ENCODE measurements at places on chromosomes 4 and X.

- no peak for DNase-seq
These were observed 127.9 kb upstream of the AMOT start for GRCh38 chrX:112968351-112969133.

DNA sequence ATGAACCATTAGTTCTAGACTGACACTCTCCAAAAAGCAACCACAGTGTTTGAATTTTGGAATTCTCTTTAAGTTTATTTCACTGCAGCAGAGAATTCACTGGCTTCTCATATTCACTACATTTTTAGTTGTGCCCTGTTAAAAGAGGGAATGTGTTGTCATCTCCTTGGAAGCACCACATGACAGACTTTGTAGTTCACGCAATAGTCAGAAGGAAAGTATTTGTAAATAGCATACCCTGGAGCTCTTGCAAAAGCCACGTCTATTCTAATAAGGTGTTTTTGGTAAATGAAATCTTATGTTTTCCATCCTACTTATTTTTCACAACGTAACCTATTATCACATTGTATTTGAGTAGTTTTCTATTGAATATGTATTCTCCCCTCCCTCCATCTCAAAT, 25.8 kb downstream of the DOCK11 start:
- DNase-seq, result no peak

DNA sequence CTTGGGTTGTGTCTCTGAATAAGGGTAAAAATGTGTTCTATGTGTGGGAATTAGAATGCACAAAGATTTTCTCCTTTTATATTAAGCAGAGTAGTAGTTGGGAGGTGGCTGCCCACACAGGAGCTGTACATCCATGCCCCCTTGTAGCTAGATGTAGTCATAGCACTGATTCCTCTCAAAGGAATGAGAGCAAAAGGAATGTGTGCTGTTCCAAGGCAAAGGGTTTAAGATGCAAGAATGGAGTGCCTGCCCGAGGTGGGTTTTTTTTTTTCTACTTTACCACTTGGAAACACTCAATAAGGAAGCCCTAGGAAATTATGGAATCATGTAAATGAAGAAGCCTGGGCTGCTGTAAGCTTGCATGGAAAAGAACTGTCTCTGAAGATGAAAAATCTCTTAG, 2183.2 kb upstream of the AGA start:
- peak; percentile 27 for DNase-seq

DNA sequence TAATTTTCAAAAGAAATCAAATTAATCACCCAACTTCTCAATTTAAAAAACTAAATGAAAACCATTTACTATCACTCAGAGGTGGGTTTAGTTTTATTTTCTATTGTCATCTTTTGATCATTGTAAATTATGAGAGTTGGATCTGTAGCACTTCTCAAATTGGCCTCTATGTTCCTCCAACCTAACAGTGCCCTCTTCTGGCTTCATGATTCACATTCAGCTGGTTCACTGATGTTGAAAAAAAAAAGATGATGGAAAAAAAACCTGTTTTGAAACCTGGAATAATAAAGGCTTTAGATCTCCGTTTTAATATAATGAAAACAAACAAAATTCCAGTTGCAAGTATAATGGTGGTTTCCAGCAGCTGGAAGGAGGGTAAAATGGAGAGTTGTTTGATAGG, 2.4 kb upstream of the NBDY start:
- DNase-seq, result peak; percentile 44

DNA sequence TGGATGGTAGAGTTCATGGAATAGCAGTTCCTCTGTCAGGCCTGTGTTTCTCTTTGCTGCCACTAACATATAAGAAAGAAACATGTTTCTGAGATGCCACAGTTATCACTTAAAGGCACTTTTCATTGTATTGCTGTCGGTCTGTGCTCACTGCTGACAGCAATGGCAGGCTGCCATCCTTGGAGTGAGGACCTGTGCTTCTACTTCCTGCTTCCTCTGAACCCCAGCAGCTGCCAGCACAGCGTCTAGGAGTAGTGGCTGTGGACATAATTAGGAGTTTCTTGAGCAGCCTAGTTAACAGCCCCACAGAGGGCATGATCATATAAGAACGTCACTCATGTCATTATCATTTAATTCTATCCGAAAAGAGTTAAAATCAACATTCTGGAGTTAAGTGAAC, 30.5 kb downstream of the F11 start:
- DNase-seq, result no peak
